ENCODE measurements at places on chromosomes 3 and 15. TPM values are rescaled to one million over a fixed set of nuclear protein-coding genes. Genes with fewer than 3 reads are reported as not detected.

The ITIH1 gene
- 4.1 TPM for total RNA-seq

The ELP6 gene
- 23.2 TPM for total RNA-seq

The HCN4 gene
- total RNA-seq, result not detected

The KBTBD13 gene
- total RNA-seq, result not detected

The PLXNA1 gene
- 39.1 TPM for total RNA-seq

The SLC2A2 gene
- total RNA-seq, result not detected

The SLC15A2 gene
- 2.6 TPM for total RNA-seq

The FMN1 gene
- total RNA-seq, result 15.1 TPM

The CORO2B gene
- total RNA-seq, result 9.3 TPM

The RBPMS2 gene
- total RNA-seq, result 0.22 TPM

The TMOD2 gene
- 41.6 TPM for total RNA-seq

The TIMP4 gene
- total RNA-seq, result 48.9 TPM

The SERINC4 gene
- total RNA-seq, result not detected

The CPB1 gene
- total RNA-seq, result 5.3 TPM

The ECE2 gene
- total RNA-seq, result not detected

The BCHE gene
- not detected for total RNA-seq

The KCNMB3 gene
- total RNA-seq, result 3.0 TPM

The MINDY2 gene
- total RNA-seq, result 47.4 TPM

The CCR3 gene
- not detected for total RNA-seq

The BMF gene
- total RNA-seq, result 4.7 TPM

The COL8A1 gene
- 217 TPM for total RNA-seq

The STAB1 gene
- total RNA-seq, result 258 TPM

The SLC6A1 gene
- 6.9 TPM for total RNA-seq

The RAB7A gene
- 118 TPM for total RNA-seq

The HIGD2B gene
- not detected for total RNA-seq

The POLG gene
- total RNA-seq, result 113 TPM

The CASR gene
- total RNA-seq, result 0.39 TPM

The MUSTN1 gene
- total RNA-seq, result 59.7 TPM

The AMOTL2 gene
- total RNA-seq, result 276 TPM

The THAP10 gene
- total RNA-seq, result 9.8 TPM

The SLC12A1 gene
- total RNA-seq, result not detected

The ELL3 gene
- 13.2 TPM for total RNA-seq

The COL6A5 gene
- total RNA-seq, result not detected

The SPATA16 gene
- not detected for total RNA-seq

The CCR8 gene
- not detected for total RNA-seq

The CLRN1 gene
- not detected for total RNA-seq

The DRD3 gene
- not detected for total RNA-seq

The ACOX2 gene
- 43.1 TPM for total RNA-seq
